ENCODE measurements at places on chromosomes 13 and 19.

DNA sequence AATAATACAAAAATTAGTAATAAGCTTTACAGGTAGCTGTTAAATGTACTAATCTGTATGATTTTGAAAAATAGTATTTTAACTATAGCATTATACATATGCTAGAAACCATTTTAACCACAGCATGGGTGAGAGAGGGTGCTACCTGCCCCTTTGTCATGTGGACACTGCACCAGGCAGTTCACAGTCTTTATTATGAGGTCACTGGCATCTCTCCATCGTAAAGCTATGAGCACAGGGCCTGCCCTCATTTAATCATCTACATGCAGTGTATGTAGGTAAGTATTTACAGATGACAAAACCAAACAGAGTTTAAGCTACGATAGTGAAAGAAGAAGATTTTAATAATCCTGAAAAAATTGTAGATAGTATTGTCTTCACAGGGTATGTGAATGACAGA lies 21.7 kb downstream of the EDNRB start:
- peaks cover 3% of the 10 kb centered on the region for H3K27me3 ChIP-seq
- DNase-seq: no peak
- no peak overlapping the region for H3K4me3 ChIP-seq
- no peaks in the 10 kb centered on the region for H3K36me3 ChIP-seq
- no peak overlapping the region for H3K27ac ChIP-seq

GRCh38 chr19:9308091-9308770 lies 1.4 kb downstream of the ZNF699 start:
- peak overlapping the region; percentile 89 for H3K27ac ChIP-seq
- peak overlapping the region; percentile 79 for H3K4me3 ChIP-seq
- peaks cover 12% of the 10 kb centered on the region for H3K4me1 ChIP-seq
- H3K36me3 ChIP-seq: peaks cover 29% of the 10 kb centered on the region
- no peaks in the 10 kb centered on the region for H3K27me3 ChIP-seq

- DNase-seq: no peak
- H3K36me3 ChIP-seq: no peaks in the 10 kb centered on the region
- peaks cover 9% of the 10 kb centered on the region for H3K27me3 ChIP-seq
- H3K4me3 ChIP-seq: no peak overlapping the region
- no peak overlapping the region for H3K27ac ChIP-seq
These were observed 24.9 kb downstream of the GADD45B start for GRCh38 chr19:2500841-2501261.

- peak overlapping the region; percentile 47 for H3K27ac ChIP-seq
- DNase-seq: no peak
- H3K4me1 ChIP-seq: peaks cover 2% of the 10 kb centered on the region
- no peaks in the 10 kb centered on the region for H3K27me3 ChIP-seq
- peaks cover 54% of the 10 kb centered on the region for H3K36me3 ChIP-seq
These were observed 12.0 kb downstream of the MLLT1 start for GRCh38 chr19:6267552-6268381.

All from activated T-helper 2 cell treated with anti-CD3 and anti-CD28 coated beads, Interferon-gamma antibody, Interleukin-2, Interleukin-4, amounts not matched to agents 10 μg/mL and 5 μg/mL and 100 μg/mL, durations not matched to agents 14 hours and 24 hours and 36 hours (primary cell).